Urinary bladder (tissue), 4 donors: ENCODE measurements at places on chromosomes 5 and 9. TPM values are rescaled to one million over a fixed set of nuclear protein-coding genes. Genes with fewer than 3 reads are reported as not detected.

The SLIT3 gene
- 64.7 TPM for polyA plus RNA-seq

The SMIM27 gene
- polyA plus RNA-seq, result 11.9 TPM

The TMEM171 gene
- 0.23 TPM for polyA plus RNA-seq

The FAM174A gene
- polyA plus RNA-seq, result 50.2 TPM

The CCNG1 gene
- 102 TPM for polyA plus RNA-seq

The PLAC8L1 gene
- polyA plus RNA-seq, result 0.27 TPM

The CHSY3 gene
- 3.2 TPM for polyA plus RNA-seq

The TMEM215 gene
- polyA plus RNA-seq, result not detected

The ZNF474 gene
- polyA plus RNA-seq, result 0.13 TPM

The GFI1B gene
- 0.04 TPM for polyA plus RNA-seq

The PGM5 gene
- polyA plus RNA-seq, result 491 TPM

The EPB41L4A gene
- 5.0 TPM for polyA plus RNA-seq

The PCDHB16 gene
- 2.4 TPM for polyA plus RNA-seq

The LHFPL2 gene
- 19.2 TPM for polyA plus RNA-seq

The FGF1 gene
- 0.58 TPM for polyA plus RNA-seq

The SLC46A2 gene
- 1.4 TPM for polyA plus RNA-seq

The S100Z gene
- polyA plus RNA-seq, result not detected

The GZMA gene
- polyA plus RNA-seq, result 1.7 TPM
